ENCODE measurements at places on chromosomes 12 and 14. TPM values are rescaled to one million over a fixed set of nuclear protein-coding genes. Genes with fewer than 3 reads are reported as not detected.

Gene WIF1
- total RNA-seq = not detected

GRCh38 chr12:114866331-114866730 lies 182.4 kb upstream of the TBX3 start:
- H3K4me1 ChIP-seq = no peaks in the 10 kb centered on the region
- no peaks in the 10 kb centered on the region for H3K36me3 ChIP-seq
- no peaks in the 10 kb centered on the region for H3K27me3 ChIP-seq
- H3K4me3 ChIP-seq = no peak overlapping the region

DNA sequence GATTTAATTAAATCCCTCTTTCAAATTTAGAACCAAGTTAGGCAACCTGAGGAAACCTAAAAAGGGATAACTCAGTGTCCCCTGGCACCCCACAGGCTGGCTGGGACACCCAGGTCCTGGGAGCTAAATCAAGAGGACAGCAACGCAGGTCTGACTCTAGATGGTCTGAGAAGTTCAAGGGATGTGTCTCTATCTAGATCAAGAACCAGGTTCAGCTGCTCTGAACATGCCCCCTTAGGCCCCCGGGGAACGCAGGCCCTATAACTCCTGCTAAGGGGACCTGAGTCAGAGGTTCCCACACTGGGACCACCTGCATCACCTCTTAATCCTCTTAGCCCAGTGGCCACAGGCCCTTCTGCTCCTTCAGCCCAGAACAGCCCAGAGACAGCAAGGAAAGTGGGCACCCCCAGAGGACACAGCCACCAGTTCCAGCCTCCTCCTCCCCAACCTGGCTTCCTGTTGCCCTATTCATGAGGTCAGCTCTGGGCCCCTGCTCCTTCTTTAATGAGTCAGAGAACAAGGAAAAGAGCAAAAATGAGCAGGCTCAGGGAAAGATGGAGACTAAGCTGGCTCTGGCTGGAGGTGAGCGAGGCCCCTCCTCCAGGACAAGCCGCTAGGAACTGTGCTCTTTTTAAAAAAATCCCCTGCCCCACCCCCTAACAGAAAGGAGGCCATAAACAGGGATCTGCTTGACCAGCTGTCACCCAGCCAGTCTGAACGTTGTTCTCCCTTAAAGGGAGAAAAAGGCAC lies 10.8 kb downstream of the PITPNM2 start:
- H3K4me3 ChIP-seq = no peak overlapping the region
- no peaks in the 10 kb centered on the region for H3K27me3 ChIP-seq
- H3K27ac ChIP-seq = peak overlapping the region; percentile 86
- peaks cover 47% of the 10 kb centered on the region for H3K4me1 ChIP-seq
- no peaks in the 10 kb centered on the region for H3K36me3 ChIP-seq

DNA sequence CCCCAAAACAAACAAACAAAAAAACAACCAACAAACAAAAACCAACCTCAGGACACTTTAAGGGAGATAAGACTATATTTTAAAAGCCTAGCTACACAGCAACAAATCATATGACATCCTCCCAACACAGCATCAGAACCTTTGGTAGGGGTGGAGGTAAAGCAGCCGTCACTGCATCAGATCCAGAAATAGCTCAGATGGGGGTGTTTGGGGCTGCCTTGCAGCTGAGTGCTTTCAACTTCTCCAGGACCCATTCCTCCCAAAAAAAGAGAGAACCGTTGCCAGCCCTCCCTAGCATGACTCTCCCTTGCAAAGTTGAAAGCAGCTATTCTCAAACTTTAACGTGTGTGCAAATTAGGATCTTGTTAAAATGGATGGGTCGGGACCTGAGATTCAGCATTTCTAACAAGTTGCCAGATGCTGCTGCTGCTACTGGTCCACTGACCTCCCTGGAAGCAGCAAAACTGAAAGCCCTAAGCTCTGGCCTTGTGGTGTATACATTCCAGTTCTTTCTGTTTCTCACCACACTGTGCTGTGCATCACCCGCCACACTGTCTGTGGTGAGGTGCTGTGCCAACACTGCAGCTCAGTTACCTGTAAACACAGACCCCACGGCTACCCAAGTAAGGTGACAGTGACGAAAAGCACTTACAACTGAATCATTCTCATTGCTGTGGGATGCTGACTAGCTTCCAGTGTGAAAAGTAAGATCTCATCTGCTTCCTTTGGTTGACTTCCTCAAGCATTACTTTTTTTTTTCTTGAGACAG lies 54.0 kb downstream of the SLC38A1 start:
- no peak overlapping the region for H3K4me3 ChIP-seq
- no peaks in the 10 kb centered on the region for H3K27me3 ChIP-seq
- H3K36me3 ChIP-seq = no peaks in the 10 kb centered on the region

- peaks cover 91% of the 10 kb centered on the region for H3K36me3 ChIP-seq
- H3K27ac ChIP-seq = no peak overlapping the region
- H3K4me3 ChIP-seq = no peak overlapping the region
- DNase-seq = no peak
Measured at GRCh38 chr12:131733874-131734273, 23.0 kb downstream of the SFSWAP start.

Gene DEPDC4
- not detected for total RNA-seq

Gene FRMD6
- total RNA-seq = 44.9 TPM

GRCh38 chr12:128191380-128191779 lies 75.6 kb upstream of the TMEM132C start:
- H3K4me1 ChIP-seq = no peaks in the 10 kb centered on the region
- no peaks in the 10 kb centered on the region for H3K36me3 ChIP-seq
- no peak for DNase-seq

Measured in sigmoid colon (tissue), 7 donors.